Epithelial cell of proximal tubule (primary cell): ENCODE measurements at places on chromosomes 13 and 19.

GRCh38 chr13:89324582-89324981 is 1653.4 kb downstream of the SLITRK5 start:
- DNase-seq: no peak

DNA sequence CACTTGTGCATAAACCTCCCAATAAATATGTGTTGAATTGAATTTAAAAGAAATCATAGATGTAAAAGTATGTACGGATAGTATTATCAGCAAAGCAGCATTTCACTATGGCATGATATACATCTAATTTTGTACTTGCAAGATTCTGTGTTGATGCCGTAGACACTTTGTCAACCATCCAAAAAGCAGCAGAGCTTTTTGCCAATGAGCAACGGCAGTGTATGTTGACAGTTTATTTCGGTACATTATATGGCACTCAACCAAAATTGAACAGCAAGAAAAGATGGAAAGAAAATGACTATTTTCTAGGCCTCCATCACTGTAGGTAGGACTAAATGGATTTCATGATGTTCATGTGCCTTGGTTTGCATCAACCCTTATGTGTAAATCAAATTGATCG is 543.7 kb downstream of the DACH1 start:
- DNase-seq: no peak

DNA sequence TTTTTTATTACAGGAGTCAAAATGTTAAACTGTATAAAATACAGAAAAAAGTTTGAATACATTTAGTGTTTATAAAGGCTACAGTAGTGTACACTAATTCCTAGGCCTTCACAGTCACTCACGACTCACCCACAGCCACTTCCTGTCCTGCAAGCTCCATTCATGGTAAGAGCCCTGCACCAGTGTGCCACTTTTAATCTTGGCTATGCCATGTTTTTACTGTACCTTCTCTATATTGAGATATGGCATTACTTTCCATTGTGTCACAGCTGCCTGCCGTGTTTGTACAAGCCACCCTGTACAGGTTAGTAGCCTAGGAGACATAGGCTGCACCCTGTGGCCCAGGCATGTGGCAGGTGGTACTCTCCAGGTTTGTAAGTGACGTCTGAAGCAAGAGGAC is 32.1 kb downstream of the C1QTNF9 start:
- no peak for DNase-seq

DNA sequence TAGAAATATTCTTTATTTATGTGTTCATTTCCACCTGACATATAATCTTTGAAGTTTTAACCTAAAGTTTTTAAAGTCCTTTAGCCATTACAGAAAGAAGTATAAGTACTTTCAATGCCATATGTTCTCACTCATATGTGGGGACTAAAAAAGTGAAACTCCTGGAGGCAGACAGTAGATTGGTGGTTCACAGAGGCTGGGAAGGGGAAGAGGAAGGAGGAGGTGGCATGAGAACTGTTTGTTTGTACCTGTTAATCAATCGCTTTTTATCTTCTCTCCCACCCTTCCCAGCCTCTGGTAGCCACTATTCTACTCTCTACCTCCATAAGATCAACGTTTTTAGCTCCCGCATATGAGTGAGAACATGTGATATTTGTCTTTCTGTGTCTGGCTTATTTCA is 131.1 kb downstream of the MYO16 start:
- no peak for DNase-seq

DNA sequence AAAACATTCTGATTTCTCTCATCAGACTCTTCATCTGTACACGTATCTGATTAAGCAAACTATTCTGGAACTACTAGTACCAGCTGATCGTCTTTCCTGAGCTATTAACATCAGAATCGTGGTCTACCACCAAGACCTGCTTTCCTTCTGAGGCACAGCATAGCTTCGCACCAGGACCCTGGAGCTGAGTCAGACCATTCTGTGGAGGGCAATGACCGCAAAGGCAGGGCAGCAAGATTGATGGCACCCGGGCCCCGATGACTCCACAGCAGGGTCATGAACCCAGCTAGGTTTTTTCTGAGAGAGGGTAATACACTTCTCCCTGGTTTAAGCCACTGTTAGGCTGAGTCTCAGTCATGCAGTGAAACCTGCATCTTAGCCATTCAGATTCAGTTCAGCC is 158.7 kb upstream of the GPR12 start:
- no peak for DNase-seq

- no peak for DNase-seq
Observed at GRCh38 chr13:104841110-104841509, 1694.4 kb downstream of the EFNB2 start.

DNA sequence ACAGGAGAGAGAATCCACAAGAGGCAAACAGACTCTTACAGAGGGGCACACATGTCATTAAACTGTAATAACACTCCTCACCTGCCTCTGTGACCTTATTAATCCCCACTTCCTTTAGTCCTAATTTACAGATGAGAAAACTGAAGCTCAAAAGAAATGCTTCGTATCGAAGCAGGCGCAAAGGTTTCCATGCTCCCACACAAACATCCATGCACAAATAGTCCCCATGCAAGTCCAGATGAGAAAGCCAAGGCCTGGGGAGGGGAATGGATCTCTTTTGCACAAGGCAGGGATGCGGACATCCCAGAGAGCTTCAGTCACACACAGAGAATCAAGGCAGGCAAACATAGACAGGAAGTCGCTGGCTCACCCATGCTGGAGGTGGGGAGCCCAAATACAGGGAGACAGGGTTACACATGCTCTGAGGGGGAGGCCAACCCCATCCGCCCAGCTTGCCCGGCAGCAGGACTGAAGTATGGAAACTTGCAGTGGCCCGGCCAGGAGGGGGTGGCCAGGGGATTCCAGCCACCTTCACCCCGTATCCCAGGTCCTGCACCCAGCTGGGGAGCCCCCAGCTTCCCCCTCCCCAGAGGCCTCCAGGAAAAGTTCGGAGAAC is 468 bp downstream of the S1PR5 start:
- DNase-seq: no peak

DNA sequence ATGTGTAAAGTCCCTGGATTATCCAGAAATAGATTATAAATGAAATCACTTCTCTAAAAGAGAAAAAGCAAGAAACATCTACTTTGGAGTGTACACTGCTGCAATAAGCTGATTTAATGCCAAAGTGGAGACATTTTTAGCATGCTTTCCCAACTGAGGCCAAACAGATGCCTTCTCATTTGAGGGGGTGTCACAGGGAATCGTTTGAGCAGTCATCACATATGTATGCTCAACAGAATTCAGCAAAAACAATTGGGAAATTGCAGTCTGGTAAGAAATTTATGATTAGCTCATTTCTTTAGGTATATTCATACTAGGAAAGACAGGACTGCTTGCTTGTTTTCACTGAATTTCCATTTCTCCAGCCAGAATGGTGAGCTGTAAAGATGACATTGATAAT is 27.3 kb upstream of the TPP2 start:
- no peak for DNase-seq

DNA sequence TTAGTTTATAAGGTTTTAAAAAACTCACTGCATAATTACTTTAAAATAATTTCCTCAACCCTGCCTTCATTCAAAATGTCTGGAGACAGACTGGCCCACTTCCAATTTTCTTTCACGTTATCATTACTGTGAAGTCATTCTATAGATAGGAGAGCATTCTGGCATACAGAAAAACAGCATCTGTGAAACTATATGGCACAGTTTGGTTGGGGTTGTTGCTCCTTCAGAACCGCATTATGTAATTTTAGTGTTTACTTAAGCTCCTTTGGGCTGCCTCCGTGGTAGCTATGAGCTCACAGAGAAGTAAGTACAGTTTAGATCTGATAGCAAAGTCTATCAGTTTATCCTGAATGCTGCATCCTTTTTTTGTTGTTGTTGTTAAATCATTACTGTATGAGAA is 104.3 kb downstream of the KCNRG start:
- DNase-seq: no peak

DNA sequence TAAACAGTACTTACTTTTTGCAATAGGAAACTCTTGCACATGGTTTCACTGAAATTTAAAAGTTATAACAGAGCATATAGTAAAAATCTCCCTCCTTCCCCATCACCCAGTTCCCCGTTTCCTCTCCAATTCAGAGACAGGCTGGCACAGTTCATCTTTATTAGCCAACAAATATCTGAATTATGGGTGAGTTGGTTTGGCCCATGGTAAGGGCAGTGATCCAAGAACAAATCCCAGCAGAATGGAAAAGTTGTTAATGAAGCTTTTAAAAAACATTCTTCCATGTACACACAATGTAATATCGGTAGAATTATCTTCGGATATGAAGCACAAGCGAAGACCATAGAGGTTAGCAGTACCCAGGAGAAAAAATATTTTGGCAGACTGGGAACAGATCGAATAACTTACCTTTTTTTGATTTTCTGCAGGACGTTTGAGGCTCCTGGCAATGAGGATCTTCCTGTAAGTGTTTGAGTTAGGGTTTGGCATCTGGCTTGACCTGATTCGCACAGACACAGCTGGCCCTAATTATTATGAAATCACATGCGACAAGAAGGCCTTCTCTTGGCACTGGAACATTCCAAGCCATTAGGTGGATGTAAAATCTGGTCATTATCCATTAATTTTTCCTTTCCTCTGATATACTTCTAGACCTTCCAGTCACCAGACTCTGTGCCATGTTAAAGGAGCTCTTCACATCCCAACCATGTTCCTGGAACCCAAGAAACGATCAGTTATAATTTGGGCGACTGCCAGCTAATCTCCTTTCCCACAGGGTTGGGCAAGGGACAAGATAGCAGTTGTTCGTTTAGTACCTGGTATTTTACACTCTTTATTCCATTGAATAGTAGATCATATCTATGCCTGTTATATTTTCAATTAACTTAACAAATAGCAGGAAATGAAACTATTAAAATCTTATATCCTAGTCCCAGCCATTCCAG is 139.4 kb upstream of the TSC22D1 start:
- DNase-seq: no peak

- no peak for DNase-seq
Observed at GRCh38 chr13:50909605-50910484, at the start of gene RNASEH2B. Gene RNASEH2B, plus strand, starts transcription at chr13:50909791. Its CDS starts 286 bp downstream, at chr13:50910077.
